GM12891 (cell line): ENCODE measurements at places on chromosomes 3 and 15.

DNA sequence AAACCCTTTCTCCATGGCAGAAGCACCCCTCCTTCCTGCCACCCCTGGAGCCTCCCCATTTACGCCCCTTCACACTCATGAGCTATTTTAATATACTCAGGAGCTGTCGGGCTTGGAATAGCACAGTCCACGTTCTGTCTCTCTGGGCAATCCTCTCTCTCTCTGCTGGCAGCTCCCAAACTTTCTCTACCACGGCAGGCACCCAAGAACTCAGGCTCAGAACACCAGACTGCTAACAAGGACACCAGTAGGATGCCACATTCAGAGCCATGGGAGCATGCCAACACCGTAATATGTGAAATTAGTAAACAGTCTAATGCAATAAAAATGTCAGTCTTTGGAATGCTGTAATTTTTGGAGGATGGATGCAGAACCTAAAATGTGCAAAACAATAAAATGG lies 19.3 kb downstream of the TNFAIP8L3 start:
- DNase-seq = no peak

GRCh38 chr3:187740421-187741399 lies 4.6 kb downstream of the BCL6 start:
- DNase-seq = no peak

DNA sequence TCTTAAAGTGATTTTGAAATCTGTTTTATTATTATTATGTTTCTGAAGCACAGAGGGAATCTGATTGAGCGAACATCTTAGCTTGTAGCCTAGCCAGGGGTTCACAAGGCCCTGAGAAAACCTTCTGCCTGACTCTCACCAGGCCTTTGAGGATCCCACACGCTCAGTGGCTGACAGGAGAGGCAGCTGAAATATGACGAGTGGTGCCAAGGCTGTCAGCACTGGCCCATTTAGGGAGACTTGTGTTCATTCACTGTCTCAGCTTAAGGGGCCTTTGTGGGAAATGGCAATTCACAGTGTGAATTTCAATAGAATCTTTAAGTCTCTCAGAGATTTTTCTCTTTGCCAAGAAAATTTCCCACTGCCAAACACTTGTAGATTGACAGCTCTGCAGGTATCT lies 770.9 kb downstream of the TUSC7 start:
- no peak for DNase-seq

- DNase-seq = no peak
These were observed 387.2 kb upstream of the SGO1 start for GRCh38 chr3:20573175-20573574.

- DNase-seq = no peak
These were observed 194.5 kb downstream of the RPLP1 start for GRCh38 chr15:69647142-69647513.

DNA sequence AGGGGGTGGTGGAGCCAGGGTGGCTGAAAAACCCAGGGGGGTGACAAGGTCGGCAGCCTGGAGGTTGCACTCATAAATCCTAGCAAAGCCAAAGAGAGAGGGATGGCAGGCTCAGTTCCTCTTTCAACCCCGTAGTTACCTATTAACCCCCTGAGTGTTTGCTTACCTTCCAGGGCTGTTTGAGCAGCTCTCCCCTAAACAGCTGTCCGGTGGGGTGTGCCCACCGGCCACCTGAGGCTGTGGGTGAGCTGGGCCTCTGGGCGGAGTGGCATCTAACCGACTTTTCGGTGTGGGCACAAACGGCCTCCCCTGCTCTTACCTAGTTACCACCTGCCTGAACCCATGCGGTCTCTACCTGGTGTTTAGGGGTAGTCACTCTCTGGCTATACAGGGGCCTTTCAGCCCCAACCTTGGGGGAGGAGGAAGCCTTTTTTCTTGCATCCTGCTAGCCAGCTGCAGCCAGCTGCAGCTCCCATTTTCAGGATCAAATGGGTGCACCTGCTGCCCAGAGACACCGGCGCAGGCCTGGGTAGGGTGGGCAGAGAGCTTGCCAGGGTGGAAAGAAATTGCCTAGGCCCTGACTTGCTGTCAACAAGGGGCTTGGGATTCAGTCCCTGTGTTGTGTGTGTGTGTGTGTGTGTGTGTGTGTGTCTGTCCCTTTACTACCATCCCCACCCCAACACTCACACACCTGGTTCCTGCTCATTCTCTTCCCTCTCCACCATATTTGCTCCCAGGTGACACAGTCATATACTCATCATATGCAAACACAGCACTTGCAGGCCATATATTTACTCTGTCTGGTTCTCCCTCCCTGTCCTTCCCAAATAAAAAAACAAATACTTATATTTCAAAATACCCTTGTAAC lies 3.7 kb downstream of the DLL4 start:
- DNase-seq = no peak

GRCh38 chr3:179606534-179607085 lies 2.0 kb downstream of the NDUFB5 start:
- DNase-seq = no peak

- peak; percentile 94 for DNase-seq
These were observed 15.9 kb downstream of the IVD start for GRCh38 chr15:40421246-40422157.

DNA sequence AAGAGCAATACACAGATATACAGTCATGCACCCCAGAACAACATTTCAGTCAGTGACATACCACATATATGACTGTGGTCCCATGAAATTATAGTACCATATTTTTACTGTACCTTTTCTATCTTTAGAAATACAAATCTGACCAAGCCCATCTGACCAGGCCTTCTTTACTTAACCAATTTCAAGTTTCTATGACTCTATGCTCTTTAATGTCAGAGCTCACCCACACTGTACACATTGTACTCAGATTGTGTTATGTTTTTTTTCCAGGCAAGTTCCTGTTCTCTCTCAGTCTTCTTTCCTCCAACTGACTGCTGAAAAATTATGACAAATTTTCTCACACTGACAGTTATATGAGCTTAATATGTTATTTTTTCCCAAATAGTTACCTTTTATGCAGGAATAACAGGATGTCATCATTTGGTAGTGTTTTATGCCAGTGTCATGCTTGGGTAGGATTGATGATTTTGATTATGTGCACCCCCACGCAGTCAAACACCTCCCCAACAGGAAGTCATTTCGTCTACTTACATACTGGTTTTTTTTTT lies 8.0 kb upstream of the CBLB start:
- DNase-seq = no peak

DNA sequence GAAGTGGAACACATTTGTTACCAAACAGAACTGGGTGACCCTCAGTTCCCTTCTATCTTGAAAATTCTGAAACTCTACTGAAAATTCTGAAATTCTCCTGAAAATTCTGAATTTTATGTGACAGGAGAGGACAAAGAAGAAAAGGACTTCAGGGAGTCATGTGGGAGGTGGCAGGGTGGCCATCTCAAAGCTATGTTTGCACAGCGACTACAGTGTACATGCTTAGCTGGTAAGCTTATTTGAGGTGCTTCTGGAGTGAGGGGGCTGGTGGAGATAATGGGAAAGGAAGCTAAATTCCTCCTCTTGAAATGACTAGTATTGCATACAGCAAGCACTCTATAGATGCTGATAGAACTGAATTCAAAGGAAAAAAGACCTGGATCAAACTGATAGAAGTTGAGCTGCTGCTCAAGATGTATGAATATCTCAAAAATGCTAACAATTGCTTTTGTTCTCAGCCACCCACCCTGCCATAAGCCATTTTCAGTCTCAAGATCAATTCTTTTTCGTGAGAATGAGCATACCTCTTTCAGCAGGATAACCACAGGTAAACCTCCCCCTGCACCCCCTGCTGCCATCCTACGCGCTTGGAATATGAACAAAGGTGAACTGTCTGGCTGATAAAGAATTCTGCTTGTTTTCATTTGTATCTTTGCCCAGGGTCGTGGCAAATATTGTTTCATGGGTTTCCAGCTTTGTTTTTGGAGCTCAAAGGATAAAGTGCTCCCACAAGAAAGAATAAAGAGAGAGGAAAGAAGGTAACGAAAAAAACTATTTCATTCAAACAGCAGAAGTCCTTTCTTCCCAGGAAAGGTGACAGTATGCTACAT lies 16.6 kb upstream of the ARHGEF3 start:
- no peak for DNase-seq

DNA sequence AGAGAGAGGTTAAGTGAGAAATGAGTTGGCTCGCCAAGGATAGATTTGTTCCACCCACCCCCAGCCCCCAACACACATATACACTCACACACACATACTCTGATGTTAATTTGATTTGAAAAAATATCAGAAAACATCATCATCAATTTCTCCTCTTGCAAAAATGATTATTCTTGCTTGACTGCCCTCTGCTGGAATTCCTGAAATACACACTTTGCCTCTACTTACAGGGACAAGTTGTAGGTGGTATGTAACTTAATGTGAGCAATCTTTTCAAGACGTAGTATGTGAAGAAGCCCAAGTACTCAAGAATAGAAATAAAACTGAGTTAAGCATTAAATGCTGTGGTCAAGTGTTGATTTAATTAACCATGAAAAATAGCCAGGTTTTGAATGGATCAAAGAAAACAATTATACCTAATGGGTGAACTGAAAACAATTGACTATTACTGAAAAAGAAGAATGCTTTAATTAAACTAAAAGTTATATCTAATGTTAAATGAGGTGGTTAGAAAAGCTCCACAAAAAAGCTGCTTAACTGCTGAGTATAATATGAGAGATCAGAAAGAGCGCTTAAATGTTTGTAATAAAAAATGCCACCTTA lies 46.6 kb upstream of the MDFIC2 start:
- DNase-seq = no peak

DNA sequence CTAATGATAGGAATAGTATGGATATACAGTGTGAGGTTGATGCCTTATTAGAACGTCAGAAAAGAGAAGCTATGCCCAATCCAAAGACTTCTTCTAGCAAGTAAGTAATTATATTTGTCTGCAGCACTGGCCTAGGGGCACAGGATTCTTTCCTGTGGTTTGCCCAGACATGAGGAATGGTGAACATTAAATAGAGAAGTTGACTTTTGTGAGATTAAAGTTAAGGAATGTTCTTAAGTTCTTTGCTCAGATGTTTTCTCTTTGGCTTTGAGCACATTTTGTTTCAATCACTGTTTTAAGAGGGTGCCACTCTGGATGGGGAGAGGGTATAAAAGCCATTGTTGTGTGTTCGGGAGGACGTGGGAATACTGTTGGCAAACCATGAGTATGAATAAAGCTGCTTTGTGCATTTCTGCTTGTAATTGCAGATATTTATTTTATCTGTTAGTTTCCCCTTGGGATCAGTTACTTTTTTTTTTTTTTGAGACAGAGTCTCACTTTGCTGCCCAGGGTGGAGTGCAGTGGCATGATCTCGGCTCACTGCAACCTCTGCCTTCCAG lies 8.3 kb downstream of the KIF23 start:
- DNase-seq = no peak

DNA sequence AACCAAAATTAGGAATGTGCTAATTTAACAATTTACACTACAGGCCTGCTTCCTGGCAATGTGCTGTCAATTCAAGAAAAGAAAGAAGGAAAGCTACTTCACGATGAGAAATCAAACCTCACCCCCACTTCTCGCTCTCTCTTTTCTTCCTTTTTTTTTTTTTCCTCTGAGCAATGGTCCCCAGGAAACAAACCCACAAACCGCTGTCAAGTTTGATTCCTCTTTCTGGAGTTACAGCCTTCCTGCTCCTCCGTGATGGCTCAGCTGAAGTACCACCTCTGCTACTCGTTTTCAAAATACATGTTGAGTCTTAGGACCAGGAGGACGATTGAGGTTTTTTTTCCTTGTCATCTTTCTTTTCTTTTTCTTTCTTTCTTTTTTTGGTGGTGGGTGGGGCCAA lies 3.4 kb upstream of the TRIM71 start:
- no peak for DNase-seq

DNA sequence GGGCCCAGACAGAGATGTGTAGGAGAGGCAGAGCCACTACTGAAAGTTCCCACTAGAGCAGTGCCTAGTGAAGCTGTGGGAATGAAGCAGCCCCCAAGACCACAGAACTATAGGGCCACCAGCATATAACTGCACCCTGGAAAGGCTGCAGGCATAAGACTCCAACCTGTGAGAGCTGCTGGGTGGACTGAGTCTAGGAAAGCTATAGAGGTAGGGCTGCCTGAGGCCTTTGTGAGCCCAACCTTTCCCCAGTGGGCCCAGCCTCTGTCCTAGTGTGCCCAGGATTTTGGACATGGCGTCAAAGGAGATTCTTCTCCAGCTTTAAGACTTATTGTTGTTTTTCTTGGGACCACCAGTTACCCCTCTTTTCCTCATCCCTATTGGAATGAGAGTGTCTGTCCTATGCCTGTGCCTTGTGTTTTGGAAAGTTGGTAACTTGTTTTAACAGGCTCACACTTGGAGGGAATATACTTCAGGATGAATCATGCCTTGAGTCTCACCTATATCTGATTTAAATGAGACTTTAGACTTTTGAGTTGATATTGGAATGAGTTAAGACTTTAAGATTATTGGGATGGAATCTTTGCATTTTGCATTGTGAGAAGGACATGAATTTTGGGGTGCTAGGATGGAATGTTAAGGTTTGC lies 28.1 kb downstream of the SLMAP start:
- no peak for DNase-seq

GRCh38 chr15:44584162-44584749 lies 47.3 kb downstream of the EIF3J start:
- DNase-seq = no peak

- DNase-seq = no peak
These were observed 24.6 kb downstream of the AQR start for GRCh38 chr15:34944936-34945335.

DNA sequence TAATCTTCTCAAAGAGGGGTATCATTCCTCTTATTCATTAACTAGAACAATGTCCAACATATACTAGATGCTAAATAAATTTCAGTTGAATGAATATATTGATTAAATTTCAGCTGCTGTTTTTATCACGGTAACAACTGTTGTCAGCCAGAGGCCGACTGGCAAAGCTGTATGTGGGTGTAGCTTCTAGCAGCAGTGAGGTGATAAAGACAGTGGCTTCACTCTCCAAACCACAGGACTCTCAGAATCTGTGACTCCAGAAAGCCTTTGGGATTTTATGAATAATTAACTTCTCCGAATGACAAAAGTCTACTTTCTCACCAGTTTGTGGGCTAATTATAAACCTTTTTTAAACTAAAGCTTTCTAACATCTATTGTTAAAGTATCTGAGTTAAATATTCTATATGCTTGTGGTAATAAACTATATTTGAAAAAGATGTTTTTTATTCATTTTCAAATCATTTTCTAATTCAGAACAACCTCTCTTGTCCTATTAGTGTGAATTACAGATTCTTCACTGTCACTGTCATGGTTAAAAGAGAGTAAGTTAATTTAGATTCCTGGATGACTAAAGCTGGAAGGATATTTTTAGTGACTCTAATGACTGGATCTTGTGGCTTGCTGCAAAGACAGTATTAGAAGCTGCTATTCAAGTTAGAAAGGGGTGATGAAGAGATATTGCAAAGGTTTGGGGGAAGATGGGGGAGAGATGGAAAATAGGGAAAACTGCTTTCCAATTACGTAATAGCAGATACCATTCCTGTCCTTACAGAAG lies 796.4 kb upstream of the ARPP21 start:
- no peak for DNase-seq

- no peak for DNase-seq
These were observed 241.2 kb downstream of the FEZF2 start for GRCh38 chr3:62132027-62132602.

GRCh38 chr3:165638034-165638433 lies 199.2 kb downstream of the BCHE start:
- no peak for DNase-seq

GRCh38 chr15:58594898-58595297 lies 154.6 kb downstream of the ADAM10 start:
- DNase-seq = no peak

- DNase-seq = peak; percentile 8
These were observed 781 bp downstream of the TRNT1 start for GRCh38 chr3:3127432-3128010.

GRCh38 chr15:77421370-77421700 lies 647 bp downstream of the HMG20A start:
- DNase-seq = no peak
